ENCODE measurements at places on chromosomes 13 and 19.

GRCh38 chr13:94345374-94346195 lies 133.9 kb downstream of the DCT start:
- peak; percentile 22 for DNase-seq

- DNase-seq = no peak
Observed at GRCh38 chr19:17843292-17843827, 4.4 kb downstream of the JAK3 start.

DNA sequence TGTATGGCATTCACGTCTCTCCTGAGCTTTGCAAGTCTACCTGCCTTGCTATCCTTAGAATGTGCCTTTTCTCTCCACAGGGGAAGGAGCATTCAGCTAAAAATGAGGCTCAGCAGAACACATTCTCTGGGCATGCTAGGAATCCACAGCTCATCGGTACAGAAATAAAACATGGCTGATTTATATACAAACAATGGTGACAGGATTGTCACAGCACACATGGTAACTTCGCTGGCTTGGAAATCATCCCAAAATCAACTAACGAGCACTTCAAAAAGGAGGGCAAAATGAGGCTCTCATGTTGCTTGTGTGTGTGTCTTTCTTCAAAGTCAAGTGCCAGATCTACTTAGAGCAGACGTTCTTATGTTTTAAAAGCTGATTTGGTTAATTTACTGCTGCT lies 373.0 kb downstream of the FGF14 start:
- no peak for DNase-seq

- DNase-seq = no peak
Observed at GRCh38 chr13:49297338-49297737, 49.6 kb downstream of the CDADC1 start.

GRCh38 chr13:101817898-101818297 lies 365.4 kb downstream of the ITGBL1 start:
- DNase-seq = no peak

GRCh38 chr19:2478278-2478755 lies 2.4 kb downstream of the GADD45B start:
- DNase-seq = no peak

DNA sequence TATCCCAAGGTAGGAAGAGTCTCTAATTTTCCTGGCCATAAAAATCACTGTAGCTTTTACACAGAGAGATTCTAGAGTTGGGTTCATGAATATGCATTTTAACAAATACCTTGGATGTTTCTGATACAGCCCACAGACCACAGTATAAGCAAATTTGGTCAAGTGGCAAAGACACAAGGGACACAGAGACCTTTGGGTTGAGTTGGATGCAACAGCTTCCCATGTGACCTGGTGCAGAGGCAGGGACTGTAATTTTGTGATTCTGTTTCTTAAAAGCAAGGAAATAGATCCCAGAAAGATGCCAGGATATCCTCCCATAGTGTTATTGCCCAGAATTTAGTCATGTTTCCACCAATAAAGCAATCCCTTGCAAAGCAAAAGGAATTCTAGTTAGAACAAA lies 27.0 kb downstream of the FPR3 start:
- no peak for DNase-seq

DNA sequence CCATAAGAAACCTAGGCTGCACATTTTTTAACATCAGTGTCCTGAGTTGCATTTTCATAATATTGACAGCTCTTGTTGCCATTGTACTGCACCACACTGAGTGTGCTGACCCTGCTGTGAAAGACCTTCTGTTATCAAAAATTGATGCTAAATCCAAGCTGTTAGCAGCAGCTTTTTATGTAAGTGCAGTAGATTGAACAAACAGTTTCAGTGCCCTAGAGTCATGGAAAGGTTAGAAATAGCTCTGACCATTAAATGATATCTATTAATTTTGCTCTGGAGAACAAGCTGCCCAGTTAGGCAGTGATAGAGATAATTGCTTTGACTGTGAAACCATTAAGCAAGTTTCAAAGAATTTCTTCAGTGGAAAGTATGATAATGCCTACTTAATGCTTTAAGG lies 1289.2 kb upstream of the PCDH20 start:
- DNase-seq = no peak

DNA sequence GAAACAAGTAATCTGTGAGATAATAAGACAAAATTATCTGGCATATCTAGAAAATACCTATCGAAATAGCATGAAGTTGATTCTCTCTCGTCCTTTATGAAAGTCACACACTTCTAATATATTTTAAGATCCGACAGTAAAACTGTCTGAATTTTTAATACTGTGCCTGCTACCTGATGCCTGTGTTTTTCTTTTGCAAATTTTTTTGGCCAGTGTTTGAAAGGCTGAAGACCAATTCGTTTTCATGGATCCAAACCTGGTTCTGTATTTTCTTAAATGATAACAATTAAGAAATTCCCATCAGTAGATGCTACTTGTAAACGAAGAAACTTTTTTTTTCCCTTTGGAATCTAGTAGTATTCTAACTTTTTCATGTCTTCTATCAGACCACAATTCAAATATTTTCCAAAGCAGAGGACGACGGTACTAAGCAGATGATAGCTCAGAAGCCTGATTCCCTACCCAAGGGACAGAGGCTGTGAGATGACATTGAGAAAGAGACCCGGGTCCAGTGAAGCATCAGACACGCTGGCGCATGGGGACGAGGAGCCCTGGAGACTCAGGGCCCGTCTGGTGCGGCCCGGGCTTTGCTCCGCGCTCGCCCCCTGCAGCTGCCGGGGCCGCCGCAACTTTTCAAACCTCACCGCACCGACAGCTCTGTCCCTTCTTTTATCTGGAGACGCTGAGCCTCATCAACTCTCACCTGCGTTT lies 49.5 kb upstream of the PABPC3 start:
- no peak for DNase-seq

DNA sequence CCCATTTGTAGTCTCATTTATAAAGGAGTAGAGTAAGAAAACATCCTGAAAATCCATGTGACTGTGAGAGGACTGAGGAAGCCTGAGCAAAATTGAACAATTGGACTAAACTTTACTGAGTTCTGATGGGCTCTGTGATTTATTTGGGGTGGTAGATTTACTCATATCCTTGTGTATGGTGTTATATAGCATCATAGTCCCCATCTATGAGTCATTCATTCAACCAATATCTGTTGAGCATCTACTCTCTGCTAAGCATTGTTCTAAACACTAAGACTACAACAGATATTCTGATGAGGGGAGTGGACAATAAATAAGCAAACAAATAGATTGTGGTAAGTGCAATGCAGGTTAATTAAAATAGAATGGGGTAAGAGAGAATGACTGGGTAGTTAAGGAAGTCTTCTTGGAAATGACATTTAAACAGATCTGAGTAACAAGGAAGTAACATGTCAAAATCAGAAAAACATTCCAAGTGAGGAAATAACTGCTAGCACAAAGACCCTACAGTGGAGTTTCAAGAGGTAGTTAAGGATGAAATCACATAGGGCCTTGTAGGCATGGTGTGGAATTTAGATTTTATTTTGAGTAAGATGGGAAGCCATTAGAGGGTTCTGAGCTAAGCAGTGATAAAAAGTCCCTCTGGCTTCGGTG lies 36.3 kb upstream of the MLNR start:
- no peak for DNase-seq

DNA sequence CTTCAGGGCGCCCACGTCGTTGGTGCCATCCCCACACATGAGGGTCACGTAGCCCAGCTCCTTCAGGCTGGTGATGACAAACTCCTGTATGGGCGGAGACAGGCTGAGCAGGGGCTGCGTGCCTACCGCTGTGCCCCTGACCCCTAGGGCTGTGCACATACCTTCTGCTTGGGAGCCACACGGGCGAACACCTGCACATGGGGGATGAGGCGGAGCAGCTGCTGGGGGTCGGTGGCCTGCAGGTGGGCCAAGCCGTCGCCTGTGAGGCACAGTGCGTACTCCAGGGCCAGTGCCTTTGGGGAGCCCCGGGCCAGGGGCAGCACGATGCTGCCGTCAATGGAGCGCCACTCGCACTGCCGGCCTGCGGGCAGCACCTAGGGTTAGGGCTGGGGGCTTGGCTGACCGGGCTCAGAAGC lies 6.1 kb upstream of the GMIP start:
- no peak for DNase-seq

- DNase-seq = no peak
Observed at GRCh38 chr13:110471156-110471832, 90.2 kb downstream of the RAB20 start.

DNA sequence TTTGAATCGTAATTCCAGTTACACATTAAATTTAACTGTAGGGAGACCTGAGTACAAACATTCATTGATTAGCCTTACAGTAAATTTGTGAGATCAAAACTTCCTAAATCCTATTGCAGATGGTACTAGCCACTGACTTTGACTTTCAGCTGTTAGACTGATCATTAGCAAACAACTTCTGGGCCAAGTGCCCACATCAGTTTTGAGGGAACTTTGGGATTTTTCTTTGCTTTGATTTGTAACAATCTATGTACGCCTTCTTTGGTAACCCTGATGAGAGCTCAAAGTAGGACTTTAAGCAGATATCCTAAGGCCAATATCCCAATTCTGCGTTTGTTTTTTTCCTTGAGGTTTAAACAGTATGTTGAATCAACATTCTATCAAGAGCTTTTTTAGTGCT lies 131.5 kb downstream of the DLEU7 start:
- DNase-seq = no peak

GRCh38 chr19:52140032-52140710 lies 433 bp upstream of the ZNF616 start:
- peak; percentile 99 for DNase-seq

- no peak for DNase-seq
Observed at GRCh38 chr19:8696993-8697392, 1.6 kb downstream of the ACTL9 start.

GRCh38 chr13:105725887-105726286 lies 809.6 kb downstream of the EFNB2 start:
- DNase-seq = no peak

DNA sequence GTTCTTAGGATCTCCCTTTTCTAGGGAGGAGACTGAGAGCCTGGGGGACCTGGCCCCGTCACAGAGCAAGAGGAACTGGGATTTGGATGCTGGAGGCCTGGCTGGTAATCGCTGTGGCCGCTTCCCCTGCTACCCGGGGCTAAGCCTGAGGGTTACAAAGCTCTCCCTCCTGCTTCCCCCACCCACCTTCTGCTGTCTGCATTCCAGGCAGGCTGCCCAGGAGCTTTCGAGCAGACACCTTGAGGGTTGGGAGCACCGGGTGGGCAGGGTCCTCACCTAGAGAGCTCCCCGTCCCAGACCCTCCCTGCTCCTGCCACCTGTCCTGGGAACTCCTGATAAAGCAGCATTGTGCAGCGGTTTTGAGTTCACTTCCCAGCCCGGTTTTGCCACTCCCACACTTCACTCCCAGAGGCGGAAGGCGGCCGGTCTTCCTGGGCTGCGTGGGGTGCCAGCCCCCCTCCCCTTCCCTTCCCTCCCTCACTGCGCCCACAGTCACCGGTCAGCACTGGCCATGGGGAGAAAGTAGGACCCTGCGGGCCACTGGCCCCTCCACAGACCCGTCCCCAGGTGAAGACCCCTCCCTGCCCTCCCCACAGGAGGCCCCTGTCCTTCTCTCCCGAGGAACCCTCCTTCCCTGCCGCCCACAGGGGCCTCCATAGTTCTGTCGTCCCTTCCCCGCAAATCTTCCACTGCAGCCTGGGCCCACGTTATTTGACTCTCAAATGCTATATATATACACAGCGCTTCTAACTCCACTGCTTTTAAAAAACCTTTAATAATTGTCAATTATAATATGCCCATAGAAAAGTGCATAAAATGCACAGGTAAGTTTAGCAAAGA lies 8.1 kb downstream of the PAK4 start:
- DNase-seq = no peak

GRCh38 chr19:33426621-33427361 lies 53.3 kb downstream of the CEBPG start:
- no peak for DNase-seq

- DNase-seq = no peak
Observed at GRCh38 chr13:40200273-40200978, 466.0 kb downstream of the FOXO1 start.

GRCh38 chr19:3275583-3276340 lies 51.3 kb downstream of the CELF5 start:
- DNase-seq = peak; percentile 95

DNA sequence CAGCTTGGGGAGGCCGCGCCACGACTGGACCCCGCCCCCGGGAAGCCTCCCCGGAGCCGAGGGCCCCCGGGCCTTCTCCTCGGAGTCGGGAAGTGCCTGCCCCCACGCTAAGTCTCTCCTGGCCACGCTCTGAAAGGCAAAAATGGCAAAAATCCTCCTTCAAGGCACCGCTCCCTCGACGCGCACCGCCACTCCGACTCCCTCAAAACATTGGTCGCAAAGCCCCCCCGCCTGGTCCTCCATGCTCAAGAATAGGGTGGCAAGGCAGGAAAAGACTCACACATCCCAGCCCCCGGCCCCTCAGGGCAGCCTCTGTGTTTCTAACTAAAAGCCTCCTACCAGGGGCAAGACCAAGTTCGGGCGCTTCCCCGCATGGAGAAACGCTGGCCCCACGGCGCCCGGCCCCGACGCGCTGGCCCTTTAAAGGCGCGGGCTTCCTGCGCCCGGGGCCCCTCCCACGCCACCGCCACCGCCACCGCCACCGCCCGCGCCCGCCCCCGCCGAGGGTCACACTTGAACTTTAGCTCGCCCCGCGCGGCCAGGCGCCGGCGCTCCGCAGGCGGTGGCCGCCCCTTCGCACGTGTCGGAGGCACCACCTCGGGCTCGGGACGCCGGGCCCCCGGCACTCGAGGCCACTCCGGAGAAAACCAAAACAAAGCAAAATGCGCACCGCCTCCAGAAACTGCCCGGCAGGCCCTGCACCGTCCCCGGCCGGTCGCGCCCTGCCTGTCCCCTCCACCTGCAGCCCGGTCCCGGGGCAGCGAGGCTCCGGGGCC lies 1.9 kb downstream of the FOXO1 start:
- peak; percentile 25 for DNase-seq

GRCh38 chr13:101830035-101830434 lies 377.6 kb downstream of the ITGBL1 start:
- DNase-seq = no peak

GRCh38 chr13:41520016-41520659 lies 62.8 kb downstream of the RGCC start:
- DNase-seq = no peak

DNA sequence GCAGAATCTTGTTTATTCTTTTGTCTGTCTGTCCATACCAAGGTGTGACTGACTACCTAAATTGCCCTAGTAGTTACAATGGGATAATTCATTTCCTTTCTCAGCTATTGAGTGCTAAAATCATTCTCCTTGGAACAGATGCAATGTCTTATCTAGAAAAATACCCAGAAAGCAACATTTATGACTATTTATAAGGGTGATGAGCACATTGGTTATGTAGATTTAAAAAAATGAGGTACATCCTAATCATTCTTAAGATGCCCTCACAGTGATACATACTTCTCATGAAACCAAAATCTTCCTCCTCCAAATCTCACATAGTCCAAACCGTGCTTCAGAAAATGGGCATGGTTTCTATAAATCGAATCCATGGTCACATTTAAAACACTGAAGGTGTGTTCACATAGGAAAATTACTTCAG lies 11.6 kb upstream of the UBE2L5 start:
- DNase-seq = no peak

GRCh38 chr13:50140581-50141374 lies 125.5 kb downstream of the KCNRG start:
- DNase-seq = no peak

- DNase-seq = peak; percentile 67
Observed at GRCh38 chr19:18415178-18415867, 3.9 kb upstream of the SSBP4 start.

Measured in AG08395 (cell line).